ENCODE measurements at places on chromosomes 7 and 10. TPM values are rescaled to one million over a fixed set of nuclear protein-coding genes. Genes with fewer than 3 reads are reported as not detected.

Gene PLEKHS1
- total RNA-seq: not detected

Gene CLRN3
- total RNA-seq: not detected

Gene BICC1
- 29.8 TPM for total RNA-seq

Gene MRPL43
- total RNA-seq: 53.2 TPM

Gene ZNF467
- 0.72 TPM for total RNA-seq

Gene EBF3
- not detected for total RNA-seq

Gene CRYGN
- total RNA-seq: not detected

Gene ATOH7
- total RNA-seq: not detected

Gene BMPER
- 24.5 TPM for total RNA-seq

Gene PDSS1
- total RNA-seq: 9.6 TPM

Gene ASZ1
- not detected for total RNA-seq

Gene KIAA1549
- 3.3 TPM for total RNA-seq

Gene PAPOLB
- total RNA-seq: under 0.01 TPM

Gene CAV1
- total RNA-seq: 37.0 TPM

Gene RARRES2
- 35.2 TPM for total RNA-seq

Gene P4HA1
- 174 TPM for total RNA-seq

Gene ASNS
- 40.2 TPM for total RNA-seq

Gene SEPHS1
- total RNA-seq: 37.8 TPM

Gene IL15RA
- total RNA-seq: 11.2 TPM

Gene ZNF425
- total RNA-seq: 1.6 TPM

Gene STRIP2
- total RNA-seq: 8.7 TPM

Gene ARL5B
- 29.1 TPM for total RNA-seq

Gene ANKRD61
- total RNA-seq: 0.44 TPM

Gene GUSB
- 33.0 TPM for total RNA-seq

Gene NAT16
- total RNA-seq: not detected

Gene SPDYE3
- not detected for total RNA-seq

Gene C10orf62
- total RNA-seq: not detected

Gene PRPF18
- total RNA-seq: 26.1 TPM

Gene HOXA7
- total RNA-seq: 0.44 TPM

Gene NEURL1
- 1.5 TPM for total RNA-seq

Gene MDFIC
- 73.0 TPM for total RNA-seq

Gene TMEM273
- not detected for total RNA-seq

Gene SLC18A2
- total RNA-seq: not detected

Gene PRSS2
- not detected for total RNA-seq

Gene LEP
- not detected for total RNA-seq

All from placental pericyte (primary cell).